ENCODE measurements at places on chromosomes 2 and 18.

GRCh38 chr2:6828299-6828584 lies 37.5 kb downstream of the CMPK2 start:
- DNase-seq, result no peak

GRCh38 chr2:162301151-162301804 lies 17.2 kb downstream of the IFIH1 start:
- DNase-seq, result peak; percentile 25

DNA sequence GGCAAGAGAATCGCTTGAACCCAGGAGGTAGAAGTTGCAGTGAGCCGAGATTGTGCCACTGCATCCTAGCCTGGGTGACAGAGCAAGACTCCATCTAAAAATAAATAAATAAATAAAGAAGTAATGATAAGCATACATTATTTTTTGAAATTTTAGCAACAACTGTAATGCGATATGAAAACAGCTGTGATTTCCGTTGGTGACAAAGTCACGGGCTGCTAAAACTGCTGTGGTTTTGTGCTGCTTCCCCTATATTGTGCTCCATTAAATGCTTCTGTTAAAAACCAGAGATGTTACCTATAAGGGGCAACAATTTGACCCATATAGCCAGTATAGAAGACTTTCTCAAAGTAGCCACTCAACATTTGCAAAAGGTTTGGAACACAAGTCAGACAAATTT lies 8.3 kb downstream of the TRIM54 start:
- no peak for DNase-seq

DNA sequence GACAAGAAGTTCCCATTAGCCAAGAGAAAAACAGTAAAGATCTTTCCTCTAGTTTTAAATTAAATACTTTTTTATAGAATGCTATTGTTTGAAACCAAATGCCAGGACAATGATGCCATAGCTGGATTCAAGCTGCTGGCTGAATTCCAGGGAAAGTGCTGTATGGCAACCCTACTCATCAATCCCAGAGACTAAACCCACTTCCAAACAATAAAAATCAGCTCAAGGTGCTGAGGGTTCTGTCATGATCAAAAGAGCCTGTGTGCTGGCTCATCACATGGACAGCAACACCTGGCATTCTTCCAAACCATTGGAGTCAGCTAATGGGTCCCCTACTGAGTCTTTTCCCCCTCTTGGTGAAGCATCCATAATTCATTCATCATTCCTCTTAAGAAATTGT lies 53.7 kb upstream of the PARD3B start:
- DNase-seq, result no peak

- DNase-seq, result no peak
These were observed 329.8 kb downstream of the PTPRM start for GRCh38 chr18:7896805-7897518.

DNA sequence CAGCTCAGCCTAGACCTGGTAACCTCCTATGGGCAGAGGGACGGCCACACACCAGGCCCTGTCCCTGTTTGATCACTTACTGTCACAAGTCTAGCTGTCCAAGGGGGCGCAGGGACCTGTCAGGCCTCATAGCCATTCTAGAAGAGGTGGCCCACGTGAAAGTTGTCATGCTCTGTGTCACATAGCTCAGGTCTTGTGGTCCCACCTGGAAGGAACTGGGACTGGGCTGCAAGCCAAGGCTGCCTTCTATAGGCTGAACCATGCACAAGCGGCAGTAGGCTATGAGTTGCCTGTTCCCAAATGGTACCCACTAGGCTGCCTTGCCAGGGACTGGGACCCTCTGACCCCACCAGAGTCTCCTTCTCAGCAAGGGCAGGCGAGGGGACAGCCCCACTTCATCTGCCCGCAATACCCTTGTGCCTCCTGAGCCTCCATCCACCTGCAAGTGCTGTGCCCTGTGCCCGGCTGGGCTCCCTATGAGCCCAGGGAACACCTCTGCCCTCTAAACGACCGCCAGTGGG lies 177.5 kb downstream of the ANAPC1 start:
- DNase-seq, result peak; percentile 14

GRCh38 chr2:147600646-147601045 lies 244.2 kb upstream of the ACVR2A start:
- no peak for DNase-seq

DNA sequence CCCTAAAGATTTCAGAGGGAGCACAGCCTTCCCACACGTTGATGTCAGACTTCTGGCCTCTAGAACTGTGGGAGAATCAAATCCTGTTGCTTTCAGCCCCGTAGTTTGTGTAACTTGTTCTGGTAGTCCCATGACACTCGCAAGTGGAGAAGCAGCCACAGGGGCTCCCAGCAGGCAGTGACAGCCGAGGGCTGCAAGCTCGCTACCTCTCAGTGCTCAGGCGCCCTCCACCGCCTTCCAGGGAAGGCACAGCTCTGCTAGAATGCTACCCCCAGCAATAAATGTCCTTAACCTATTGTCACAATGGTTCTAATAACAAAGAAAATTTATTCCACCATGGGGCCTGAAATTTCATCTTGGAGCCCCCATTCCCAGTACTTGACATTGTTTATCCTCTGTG lies 143.1 kb upstream of the ZNF236 start:
- no peak for DNase-seq

- no peak for DNase-seq
These were observed 68.7 kb upstream of the XDH start for GRCh38 chr2:31483246-31483645.

GRCh38 chr2:43727634-43728014 lies 46.2 kb upstream of the DYNC2LI1 start:
- no peak for DNase-seq

GRCh38 chr18:1865869-1866268 lies 705.4 kb downstream of the METTL4 start:
- no peak for DNase-seq

- no peak for DNase-seq
These were observed 413.0 kb upstream of the RAB12 start for GRCh38 chr18:8196238-8196637.

DNA sequence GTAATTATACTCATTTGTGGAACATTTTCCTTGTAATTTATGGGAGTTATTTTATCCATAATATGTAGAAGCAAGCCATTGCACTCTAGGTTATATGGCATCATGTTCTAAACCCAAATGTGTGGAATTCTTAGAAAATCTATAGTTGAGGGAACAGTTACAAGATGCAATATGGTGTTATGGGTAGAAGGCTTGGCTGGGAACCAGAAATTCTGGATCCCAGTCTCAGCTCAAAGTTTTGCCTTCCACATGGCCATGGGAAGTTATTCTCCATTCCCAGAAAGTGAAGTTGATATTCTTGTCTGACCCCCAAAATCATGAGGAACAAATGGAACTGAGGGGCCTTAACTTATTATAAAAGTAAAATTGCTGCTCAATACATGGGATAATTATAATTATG lies 38.0 kb downstream of the KIF5C start:
- DNase-seq, result no peak

DNA sequence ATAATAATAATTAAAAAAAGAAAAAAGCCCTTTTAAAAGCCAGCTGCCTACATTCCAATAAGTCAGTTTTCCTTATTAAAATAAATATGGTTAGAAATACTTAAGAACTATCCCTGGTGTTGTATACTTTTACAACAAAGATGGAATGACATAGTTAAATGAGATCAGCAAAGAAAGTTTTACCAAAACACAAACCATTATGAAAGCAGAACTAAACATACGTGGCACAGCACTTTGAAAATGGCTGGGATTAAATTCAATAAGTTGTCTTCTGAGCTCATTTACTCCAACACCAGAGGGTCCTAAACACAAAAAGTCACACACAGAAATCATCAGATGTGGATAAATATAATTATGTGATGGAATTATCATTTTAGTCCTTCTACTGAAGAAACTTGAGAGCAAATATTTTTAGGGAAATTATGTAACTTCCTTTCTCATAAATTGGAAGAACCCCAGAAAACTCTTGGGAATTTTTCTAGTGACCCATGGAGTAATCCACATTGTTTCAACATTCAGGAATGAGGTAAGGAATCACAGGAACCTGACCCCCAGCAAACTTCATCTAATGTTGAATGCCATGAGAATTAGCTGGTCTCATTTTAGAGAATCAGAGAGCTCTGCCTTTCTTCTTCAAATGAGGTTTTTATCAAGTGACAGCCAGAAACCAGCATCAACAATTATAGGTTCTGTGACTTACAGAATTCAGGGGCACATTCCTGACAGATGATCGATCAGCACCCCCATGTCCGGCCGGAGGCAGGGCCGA lies 11.5 kb upstream of the TMEM237 start:
- DNase-seq, result no peak

GRCh38 chr2:211867845-211868451 lies 670.7 kb downstream of the ERBB4 start:
- DNase-seq, result no peak

DNA sequence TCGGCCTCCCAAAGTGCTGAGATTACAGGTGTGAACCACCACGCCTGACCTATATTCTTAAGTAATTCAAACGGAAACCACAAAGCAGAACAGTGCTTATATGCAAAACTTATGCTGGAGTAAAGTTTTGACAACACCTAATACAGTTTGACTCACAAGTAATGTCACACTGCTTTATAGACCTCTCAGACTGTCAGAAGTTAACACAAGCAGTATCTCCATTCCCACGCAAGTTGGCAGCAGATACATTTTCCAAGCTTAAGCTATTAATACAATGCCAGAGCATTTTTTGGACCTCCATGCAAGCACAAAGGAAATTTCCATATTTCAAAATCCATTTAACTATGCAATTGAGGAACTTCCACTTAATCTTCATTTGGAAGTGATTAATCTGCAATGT lies 21.0 kb upstream of the SANBR start:
- DNase-seq, result no peak

DNA sequence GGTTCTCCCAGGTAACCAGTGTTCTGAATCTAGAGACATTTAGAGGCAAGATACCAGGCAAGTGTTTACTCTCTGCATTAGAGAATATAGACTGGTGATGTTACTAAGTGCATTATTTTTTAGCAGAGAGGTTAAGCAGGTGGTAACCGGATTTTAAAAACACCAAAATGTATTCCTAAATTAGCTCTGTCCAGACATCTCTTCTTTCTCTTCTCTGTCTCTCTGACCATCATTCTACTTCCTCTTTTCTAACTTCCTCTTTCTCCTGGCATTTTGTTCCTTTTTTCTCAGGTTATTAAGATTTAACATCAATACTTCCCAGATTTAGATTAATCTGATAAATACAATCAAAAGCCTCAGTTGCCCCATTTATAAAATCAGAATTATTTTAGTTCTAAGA lies 31.7 kb upstream of the DYNC1I2 start:
- no peak for DNase-seq

DNA sequence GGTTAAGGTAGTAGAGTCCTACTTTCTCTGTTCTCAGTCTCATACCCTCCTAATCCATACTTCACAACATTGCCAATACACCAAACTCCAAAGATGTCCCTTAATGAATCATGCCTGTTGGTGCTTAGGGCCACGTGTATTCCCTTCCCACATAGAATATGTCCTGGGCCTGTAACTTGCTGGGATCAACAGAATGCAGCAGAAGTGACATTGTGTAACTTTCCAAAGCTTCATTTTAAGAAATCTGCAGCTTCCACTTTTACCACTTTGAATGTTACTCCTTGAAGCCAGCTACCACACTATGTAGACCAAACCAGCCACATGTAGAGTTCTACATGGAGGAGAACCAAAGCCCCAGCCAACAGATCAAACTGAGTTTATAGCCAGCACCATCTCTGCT lies 58.5 kb upstream of the ARHGAP15 start:
- DNase-seq, result no peak

DNA sequence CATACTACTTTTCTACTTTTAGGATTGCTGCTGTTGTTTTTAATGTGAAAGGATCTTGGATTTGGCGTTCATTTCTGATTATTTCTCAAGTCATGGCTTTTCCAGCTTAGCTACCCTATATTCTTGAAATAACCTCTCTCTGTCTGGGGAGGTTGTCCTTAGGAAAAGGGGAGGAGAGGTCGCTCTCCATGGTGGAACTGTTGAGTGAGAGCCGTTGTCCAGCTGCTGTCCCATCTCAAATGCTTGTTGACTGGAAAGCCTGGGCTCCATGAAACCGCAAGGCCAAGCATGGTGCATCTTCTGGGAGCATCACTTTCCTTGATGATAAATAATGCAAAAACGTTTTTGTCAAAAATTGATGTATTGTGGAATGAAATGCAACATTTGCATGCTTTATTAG lies 479.1 kb upstream of the RAB12 start:
- no peak for DNase-seq

- no peak for DNase-seq
These were observed 12.3 kb upstream of the C2orf42 start for GRCh38 chr2:70203086-70203485.

GRCh38 chr2:55169359-55169758 lies 62.7 kb downstream of the CLHC1 start:
- no peak for DNase-seq

DNA sequence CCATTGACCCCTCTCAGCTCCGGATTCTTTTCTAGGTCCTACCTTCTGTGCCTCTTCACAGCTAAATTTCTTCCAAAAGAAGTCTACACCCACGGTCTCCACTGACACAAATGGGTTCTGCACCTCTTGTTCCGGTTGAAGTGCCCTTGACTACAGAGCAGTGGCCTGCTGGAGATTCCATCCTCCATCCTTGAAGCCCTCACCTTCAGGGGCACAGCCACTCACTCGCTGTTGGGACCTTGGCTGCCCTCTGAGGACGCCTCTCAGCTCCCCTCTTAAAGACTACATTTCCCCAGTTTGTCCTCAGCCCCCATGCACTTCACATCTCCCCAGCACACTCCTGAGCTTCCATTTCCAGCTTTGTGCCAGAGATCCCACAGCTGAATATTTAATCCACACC lies 226.3 kb downstream of the ATAD2B start:
- no peak for DNase-seq

DNA sequence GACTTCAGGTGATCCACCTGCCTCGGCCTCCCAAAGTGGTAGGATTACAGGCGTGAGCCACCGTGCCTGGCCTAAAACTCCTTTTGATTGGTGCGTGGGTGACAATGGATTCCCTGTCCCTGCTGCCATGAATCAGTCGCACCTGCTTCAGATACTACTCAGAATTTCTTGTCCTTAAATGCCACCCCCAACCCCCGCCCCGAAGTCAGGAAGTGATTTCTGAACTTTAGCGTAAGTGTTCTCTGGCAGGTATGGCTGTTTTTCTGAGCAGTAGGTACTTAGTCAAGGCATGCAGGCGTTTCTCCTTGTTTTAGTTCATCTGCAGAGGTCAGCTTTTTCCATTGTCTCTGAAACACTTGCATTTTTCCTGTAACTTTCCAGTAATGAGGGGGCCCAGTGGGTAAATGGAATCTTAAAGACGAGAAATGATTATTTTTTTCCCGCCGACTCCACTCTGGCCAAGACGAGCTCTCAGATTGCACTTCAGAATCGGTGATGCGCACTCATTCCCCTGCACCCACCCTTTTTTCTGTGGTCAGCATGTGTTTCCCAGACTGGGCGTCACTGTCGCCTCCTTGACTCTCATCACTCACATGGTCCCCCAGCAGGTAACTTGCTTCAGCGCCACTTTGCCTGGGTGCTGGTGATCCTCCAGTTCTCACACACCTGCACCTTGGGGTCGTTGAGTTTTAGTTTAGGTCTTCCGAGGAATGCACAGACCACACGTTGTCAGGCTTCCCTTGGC lies 179.7 kb downstream of the GBX2 start:
- DNase-seq, result no peak

Measured in activated naive CD8-positive, alpha-beta T cell treated with anti-CD3 and anti-CD28 coated beads for 36 hours (primary cell).